ENCODE measurements at places on chromosomes 1 and 21. TPM values are rescaled to one million over a fixed set of nuclear protein-coding genes. Genes with fewer than 3 reads are reported as not detected.
A peak's percentile ranks its signal among the peaks of the same experiment; 100 is the strongest.

- DNase-seq: no peak
Measured at GRCh38 chr1:38274974-38275373, 228.4 kb upstream of the POU3F1 start.

Gene OR2L13
- polyA plus RNA-seq: not detected

Gene PPFIA4
- 62.1 TPM for polyA plus RNA-seq

Gene LCE1A
- not detected for polyA plus RNA-seq

GRCh38 chr1:27804791-27805190 lies 25.8 kb upstream of the PPP1R8 start:
- DNase-seq: no peak

Gene SEMA6C
- 97.0 TPM for polyA plus RNA-seq

Gene PDZK1
- polyA plus RNA-seq: 0.87 TPM

GRCh38 chr1:116496380-116496779 lies 74.4 kb downstream of the CD58 start:
- no peak for DNase-seq

DNA sequence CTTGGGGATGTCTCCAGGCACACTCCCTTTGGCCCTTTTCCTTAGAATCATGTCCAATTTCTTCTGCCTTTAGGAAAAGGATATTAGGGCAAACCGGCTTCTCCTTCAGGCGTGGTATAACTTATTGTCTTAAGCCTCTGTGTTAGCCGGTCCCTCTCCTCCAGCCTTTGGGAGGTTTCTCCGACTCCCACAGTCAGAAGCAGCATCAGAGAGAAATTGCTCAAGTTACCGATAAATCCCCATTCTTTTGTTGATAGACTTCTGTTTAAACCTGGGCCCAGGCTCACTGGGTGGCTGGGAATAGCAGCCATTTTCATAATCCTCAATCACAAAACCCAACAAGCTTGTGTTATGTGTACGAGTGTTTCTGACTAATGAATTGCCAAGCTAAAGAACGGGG lies 85.4 kb upstream of the KAZN start:
- DNase-seq: no peak

GRCh38 chr1:201719812-201720521 lies 109.0 kb upstream of the IPO9 start:
- DNase-seq: no peak

Gene S100A9
- polyA plus RNA-seq: 21.2 TPM

- peak; percentile 1 for DNase-seq
Measured at GRCh38 chr1:68600049-68600661, 103.3 kb upstream of the DEPDC1 start.

GRCh38 chr1:43708002-43708410 lies 670 bp downstream of the ST3GAL3 start:
- no peak for DNase-seq

DNA sequence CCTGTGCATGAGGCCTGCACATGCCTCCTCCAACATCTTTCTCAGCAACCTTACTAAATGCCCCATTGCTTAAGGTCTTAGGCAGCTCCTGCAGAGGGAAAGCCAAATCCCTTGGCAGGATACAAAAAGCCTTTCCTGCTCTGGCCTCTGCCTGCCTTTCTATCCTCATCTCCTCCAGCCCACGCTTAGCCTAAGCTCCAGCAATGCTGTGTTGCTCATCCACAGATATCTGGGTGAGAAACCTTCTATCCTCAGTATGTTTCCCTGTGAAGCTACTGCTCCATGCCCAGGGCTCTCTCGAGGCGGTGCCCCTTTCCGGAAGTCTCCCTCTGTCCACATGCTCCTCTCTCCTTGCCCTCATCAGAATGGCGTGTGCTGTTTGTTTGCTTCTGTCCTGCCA lies 37.0 kb upstream of the CCSAP start:
- DNase-seq: no peak

Gene HAO2
- polyA plus RNA-seq: 0.14 TPM

DNA sequence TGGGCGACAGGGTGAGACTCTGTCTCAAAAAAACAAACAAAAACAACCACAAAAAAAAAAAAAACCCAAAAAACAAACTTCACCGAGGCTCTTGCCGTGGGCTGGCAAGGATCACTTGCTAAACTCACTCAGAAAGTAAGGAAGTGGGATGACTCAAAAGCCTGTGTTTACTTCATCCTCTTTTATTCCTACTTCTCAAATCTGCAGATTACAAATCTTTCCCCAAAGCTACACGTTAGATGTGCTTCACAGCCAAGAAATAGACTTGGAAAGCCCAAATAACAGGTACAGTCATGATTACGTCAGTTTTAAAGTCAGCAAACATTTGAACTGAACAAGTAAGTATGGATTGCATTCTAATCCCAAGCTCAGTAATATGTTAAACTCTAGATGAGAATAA lies 359.3 kb downstream of the ADGRL2 start:
- DNase-seq: no peak

DNA sequence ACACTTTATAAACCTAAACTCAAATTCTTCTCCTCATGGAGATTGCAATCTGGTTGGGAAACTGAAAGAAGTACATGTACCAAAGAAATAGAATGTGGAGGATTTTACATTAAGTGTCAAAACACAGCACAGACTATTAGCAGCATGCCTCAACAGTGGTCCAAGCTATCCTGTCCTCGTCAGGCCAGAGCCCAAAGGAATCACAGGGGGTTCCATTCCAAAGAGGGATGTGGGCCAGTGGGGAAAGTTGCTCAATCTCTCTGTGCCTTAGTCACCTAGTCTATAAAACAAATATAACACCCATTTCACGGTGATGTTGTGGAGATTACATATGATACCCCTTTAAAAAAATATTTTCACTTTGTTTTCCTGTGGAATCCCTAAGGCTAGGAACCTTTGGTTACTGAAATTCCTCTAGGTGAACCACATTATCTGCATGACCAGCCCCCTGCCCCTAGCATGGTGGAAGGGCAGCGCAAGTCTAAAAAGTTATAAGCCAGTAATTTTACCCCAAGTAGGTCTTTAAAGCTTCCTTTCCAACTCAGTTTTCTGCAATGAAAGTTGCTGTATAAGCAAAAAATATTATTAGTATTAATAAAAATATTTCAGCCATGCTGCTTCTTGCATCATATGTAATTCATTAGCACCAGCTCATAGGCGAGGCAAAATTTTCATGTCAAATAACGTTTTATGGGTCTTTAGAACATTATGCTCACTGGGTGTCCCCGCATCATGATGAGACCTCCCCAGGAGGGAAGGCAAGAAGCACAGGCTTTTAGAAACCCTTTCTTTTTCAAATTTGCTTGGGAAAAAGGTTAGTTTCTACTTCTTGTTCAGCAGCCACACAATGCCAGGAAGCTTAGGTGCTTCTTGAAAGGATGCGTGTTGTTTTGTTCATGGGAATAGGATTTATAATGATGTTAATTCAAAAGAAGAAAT lies 548.8 kb upstream of the PKN2 start:
- DNase-seq: no peak

- DNase-seq: no peak
Measured at GRCh38 chr1:156709757-156710489, 4.5 kb upstream of the CRABP2 start.

DNA sequence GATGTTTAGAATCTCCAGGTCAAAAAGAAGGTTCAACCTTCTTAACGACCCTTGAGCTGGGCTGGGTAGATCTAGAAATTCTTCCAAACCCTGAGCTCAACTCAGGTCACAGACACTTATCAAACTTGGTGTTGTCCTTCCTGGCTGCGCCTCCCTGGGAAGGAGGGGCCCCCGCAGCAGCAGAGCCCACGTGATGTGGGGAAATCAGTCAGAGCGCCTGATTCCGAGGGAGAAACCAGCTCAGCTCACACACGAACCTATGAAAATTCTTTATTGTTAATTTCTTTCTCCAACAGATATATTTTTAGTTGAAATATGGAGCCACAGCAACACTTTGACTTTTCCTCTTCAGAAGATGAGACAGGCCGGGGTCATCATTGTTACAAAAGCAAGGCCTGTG lies 24.3 kb upstream of the CLSTN1 start:
- no peak for DNase-seq

- no peak for DNase-seq
Measured at GRCh38 chr1:234244482-234244881, 128.8 kb upstream of the COA6 start.

DNA sequence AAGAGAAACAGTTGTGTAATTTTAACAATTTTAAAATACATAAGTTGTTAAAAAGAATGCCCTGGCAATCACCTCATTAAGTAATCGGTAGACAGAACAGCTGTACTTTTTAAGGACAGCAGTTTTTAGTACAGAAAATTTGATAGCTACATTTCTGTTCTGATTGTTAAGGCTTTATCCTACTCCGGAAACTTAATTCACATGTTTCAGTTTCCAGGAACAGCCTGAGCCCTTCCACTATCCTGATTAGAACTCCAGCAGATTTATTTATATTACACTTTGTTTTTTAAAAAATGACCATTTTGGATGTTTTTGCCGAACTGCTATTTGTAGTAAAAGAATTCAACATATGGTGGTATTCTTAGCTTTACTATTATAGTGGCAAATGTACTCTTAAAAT lies 8.7 kb downstream of the PRRC2C start:
- DNase-seq: no peak

GRCh38 chr1:56512724-56513494 lies 66.5 kb downstream of the PLPP3 start:
- DNase-seq: no peak

- DNase-seq: no peak
Measured at GRCh38 chr1:27005648-27006496, 6.8 kb downstream of the TENT5B start.

Data from forelimb muscle (tissue), 1 donor.